ENCODE measurements at places on chromosomes 5 and 9. TPM values are rescaled to one million over a fixed set of nuclear protein-coding genes. Genes with fewer than 3 reads are reported as not detected.

PCDHA10 gene
- total RNA-seq: 0.28 TPM

CCDC152 gene
- 1.1 TPM for total RNA-seq

WDR41 gene
- 145 TPM for total RNA-seq

PCDHB6 gene
- 0.28 TPM for total RNA-seq

GMCL2 gene
- not detected for total RNA-seq

GGTA1 gene
- not detected for total RNA-seq

CCDC127 gene
- total RNA-seq: 6.7 TPM

ANKRD18B gene
- total RNA-seq: 2.8 TPM

DAB2IP gene
- total RNA-seq: 6.1 TPM

CYLC2 gene
- not detected for total RNA-seq

GDNF gene
- total RNA-seq: 1.1 TPM

PTGES gene
- 9.0 TPM for total RNA-seq

PCDHA6 gene
- 3.1 TPM for total RNA-seq

ANKRD34B gene
- not detected for total RNA-seq

WDR38 gene
- not detected for total RNA-seq

RIOK2 gene
- total RNA-seq: 31.6 TPM

QRFP gene
- total RNA-seq: not detected

PIP5KL1 gene
- total RNA-seq: 2.0 TPM

ARAP3 gene
- total RNA-seq: 6.5 TPM

SPATA31D1 gene
- not detected for total RNA-seq

ANP32B gene
- 14.4 TPM for total RNA-seq

TAF11L4 gene
- total RNA-seq: not detected

S1PR3 gene
- total RNA-seq: 26.8 TPM

IFNB1 gene
- total RNA-seq: not detected

SPINK4 gene
- total RNA-seq: not detected

WNT8A gene
- not detected for total RNA-seq

SEMA5A gene
- total RNA-seq: 44.3 TPM

LTC4S gene
- 0.19 TPM for total RNA-seq

MAMDC2 gene
- total RNA-seq: 3.1 TPM

IFNA13 gene
- total RNA-seq: not detected

TAF11L5 gene
- not detected for total RNA-seq

CCL27 gene
- total RNA-seq: not detected

PPP3R2 gene
- not detected for total RNA-seq

WNK2 gene
- total RNA-seq: not detected

NR4A3 gene
- 3.7 TPM for total RNA-seq
